Tibial nerve (tissue), 4 donors: ENCODE measurements at places on chromosomes 6 and 20. TPM values are rescaled to one million over a fixed set of nuclear protein-coding genes. Genes with fewer than 3 reads are reported as not detected.

SAMD10 gene
- total RNA-seq = 3.3 TPM

GGTLC1 gene
- total RNA-seq = not detected

NRN1 gene
- 39.0 TPM for total RNA-seq

POM121L2 gene
- not detected for total RNA-seq

GRCh38 chr6:121770943-121771342 lies 335.5 kb downstream of the GJA1 start:
- H3K27me3 ChIP-seq = no peaks in the 10 kb centered on the region
- H3K4me1 ChIP-seq = no peaks in the 10 kb centered on the region
- H3K27ac ChIP-seq = no peak overlapping the region
- H3K4me3 ChIP-seq = no peak overlapping the region

- H3K27ac ChIP-seq = peak overlapping the region; percentile 85
- H3K27me3 ChIP-seq = no peaks in the 10 kb centered on the region
- no peak overlapping the region for H3K4me3 ChIP-seq
- DNase-seq = no peak
- peaks cover 4% of the 10 kb centered on the region for H3K36me3 ChIP-seq
Observed at GRCh38 chr6:157034436-157035230, 257.5 kb downstream of the ARID1B start.

- H3K36me3 ChIP-seq = no peaks in the 10 kb centered on the region
- no peak for DNase-seq
- H3K27me3 ChIP-seq = no peaks in the 10 kb centered on the region
- H3K4me3 ChIP-seq = no peak overlapping the region
- H3K27ac ChIP-seq = no peak overlapping the region
- H3K4me1 ChIP-seq = no peaks in the 10 kb centered on the region
Observed at GRCh38 chr6:40406175-40406574, 181.0 kb downstream of the LRFN2 start.

- no peak overlapping the region for H3K4me3 ChIP-seq
- H3K4me1 ChIP-seq = no peaks in the 10 kb centered on the region
- H3K27me3 ChIP-seq = no peaks in the 10 kb centered on the region
- H3K36me3 ChIP-seq = no peaks in the 10 kb centered on the region
- no peak for DNase-seq
Observed at GRCh38 chr6:12324748-12325147, 34.6 kb downstream of the EDN1 start.

DNA sequence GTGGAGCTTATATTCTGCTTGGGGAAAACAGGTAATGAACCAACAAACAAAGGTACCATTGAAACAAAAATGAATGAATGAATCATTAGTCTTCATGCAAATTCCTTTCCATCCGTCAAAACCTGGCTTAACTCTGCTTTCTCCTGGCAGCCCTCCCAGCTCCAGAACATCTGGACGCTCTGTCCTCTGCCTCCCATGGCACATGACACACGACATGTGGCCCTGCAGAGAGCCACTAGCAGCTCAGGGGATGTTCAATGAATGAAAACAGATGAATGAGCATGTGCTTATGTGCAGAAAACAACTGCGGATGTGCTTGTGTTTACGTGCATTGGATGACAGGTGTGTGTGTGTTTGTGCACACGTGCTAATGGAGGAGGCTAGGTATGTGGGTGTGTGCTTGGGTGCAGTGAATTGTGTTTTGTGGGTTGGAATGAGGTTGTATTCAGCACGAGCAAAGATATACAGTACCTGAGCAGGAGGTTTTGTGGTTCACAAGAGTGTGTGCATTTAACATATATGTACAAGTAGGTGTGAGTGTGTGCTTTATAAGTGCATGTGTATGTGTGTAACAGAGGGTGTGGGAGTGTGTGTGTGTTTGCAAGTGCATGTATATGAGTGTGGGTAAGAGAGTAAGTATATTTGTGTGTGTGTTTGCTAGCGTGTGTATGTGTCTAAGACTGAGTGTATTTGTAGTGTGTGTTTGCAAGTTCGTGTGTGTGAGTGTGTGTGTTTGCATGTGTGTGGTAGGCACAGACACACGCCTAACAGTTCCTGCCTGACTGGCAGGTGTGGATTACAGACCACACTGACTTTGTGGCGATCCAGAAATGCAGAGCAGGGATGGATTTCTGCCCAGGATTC lies 374.1 kb upstream of the SULF2 start:
- H3K27ac ChIP-seq = no peak overlapping the region
- no peaks in the 10 kb centered on the region for H3K36me3 ChIP-seq
- no peak for DNase-seq
- H3K4me1 ChIP-seq = peaks cover 5% of the 10 kb centered on the region
- H3K4me3 ChIP-seq = no peak overlapping the region
- H3K27me3 ChIP-seq = no peaks in the 10 kb centered on the region

- H3K4me3 ChIP-seq = no peak overlapping the region
- DNase-seq = no peak
- no peaks in the 10 kb centered on the region for H3K36me3 ChIP-seq
- H3K27me3 ChIP-seq = no peaks in the 10 kb centered on the region
Observed at GRCh38 chr6:12160326-12160725, 129.8 kb upstream of the EDN1 start.
